ENCODE measurements at places on chromosomes 6 and 20.

GRCh38 chr6:122286512-122286911 lies 112.9 kb upstream of the HSF2 start:
- DNase-seq: no peak

- DNase-seq: no peak
Measured at GRCh38 chr20:15818651-15819071, 754.6 kb downstream of the KIF16B start.

- no peak for DNase-seq
Measured at GRCh38 chr6:62466607-62467006, 180.6 kb upstream of the KHDRBS2 start.

GRCh38 chr6:21780679-21781078 lies 187.1 kb downstream of the SOX4 start:
- no peak for DNase-seq

GRCh38 chr6:31822036-31822821 lies 5.3 kb upstream of the HSPA1B start:
- DNase-seq: no peak

DNA sequence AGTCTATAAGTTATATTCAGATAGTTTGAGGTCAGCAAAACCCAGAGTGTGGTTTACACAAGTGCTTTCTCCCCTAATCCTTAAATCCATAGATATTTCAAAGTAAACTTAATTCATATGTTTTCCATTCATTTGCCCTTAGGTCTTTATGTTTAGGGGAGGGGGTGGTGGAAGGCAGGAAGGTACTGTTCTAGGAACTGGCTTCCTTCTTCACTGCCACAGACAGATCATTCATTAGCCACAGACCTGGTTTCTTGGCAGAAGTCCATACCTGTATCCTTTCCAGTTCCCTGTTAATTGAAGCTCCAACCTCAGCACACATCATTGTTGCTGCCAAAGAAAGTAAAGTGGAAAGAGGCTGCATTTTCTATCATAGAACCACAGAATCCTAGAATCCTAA lies 123.0 kb downstream of the AIG1 start:
- no peak for DNase-seq

DNA sequence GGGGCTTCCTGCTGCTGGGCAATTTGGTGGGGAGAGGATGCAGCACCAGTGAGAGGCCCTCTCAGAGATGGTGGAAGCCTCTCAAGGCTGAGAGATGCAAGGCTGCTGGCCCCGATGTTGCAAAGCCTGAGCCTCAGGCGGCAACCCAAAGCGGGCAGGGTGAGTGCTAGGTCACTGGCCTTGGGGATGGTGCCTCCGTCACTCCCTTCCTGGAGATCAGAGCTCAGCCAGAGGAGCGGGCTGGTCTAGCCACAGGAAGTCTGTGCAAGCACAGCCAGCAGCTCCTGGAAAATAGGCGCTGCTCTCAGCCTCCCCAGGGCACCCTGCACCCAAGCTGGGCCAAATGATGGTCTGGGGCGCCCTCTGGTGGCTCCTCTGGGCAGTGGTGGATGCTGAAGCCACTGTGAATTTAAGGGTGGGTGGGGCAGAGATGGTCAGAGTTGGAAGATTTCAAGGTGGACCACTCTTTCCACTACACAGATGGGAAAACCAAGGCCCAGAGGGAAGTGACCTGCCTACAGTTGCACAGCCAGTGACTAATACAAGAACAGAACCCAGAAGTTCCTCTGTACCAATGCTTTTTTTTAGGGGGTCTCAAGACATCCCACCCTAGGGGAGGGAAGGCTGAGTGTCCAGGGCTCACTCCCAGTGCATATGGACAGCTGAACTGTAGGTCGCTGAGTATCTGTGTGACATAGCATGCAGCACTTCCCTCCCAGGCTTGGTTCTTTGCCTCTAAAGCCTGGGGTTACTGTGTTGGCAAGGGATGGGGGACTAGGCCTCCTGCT lies 20.8 kb downstream of the C20orf203 start:
- DNase-seq: peak; percentile 18

- no peak for DNase-seq
Measured at GRCh38 chr6:130041594-130041993, 23.2 kb downstream of the L3MBTL3 start.

GRCh38 chr6:159013229-159013628 lies 13.2 kb upstream of the RSPH3 start:
- DNase-seq: no peak

- no peak for DNase-seq
Measured at GRCh38 chr6:162029873-162030576, 697.5 kb downstream of the PRKN start.

DNA sequence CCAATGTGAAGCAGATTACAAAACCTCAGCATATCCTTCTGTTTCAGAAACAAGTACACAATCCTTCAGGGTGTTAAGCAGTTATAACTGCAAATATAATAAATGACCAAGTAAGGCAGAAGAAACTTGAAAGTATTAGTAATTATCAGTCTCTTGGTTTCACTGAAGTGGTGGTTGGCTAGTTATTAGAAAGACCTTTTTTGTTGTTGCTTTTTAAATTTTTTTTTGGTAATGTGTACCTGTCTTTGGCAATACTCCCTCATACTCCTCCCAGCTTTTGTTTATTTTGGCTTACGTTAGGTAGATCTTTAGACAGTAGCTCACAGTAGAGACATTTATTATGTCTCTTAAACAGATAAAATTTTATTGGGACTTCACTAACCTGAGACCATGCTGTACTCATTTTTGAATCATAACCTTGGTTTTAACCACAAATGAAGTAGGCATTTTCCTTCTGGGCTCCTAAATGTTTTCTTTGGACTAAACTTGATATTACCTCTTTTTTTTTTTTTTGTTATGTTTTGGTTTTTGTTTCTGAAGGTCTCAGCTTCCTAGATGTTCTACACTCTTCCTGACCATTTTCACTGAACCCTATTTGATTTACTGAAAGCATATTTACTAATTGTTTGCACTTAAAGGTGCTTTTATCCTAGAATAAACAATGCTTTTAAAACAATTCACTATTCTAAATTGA lies 6.4 kb downstream of the CD2AP start:
- DNase-seq: no peak

GRCh38 chr6:31113861-31114540 lies 599 bp upstream of the PSORS1C1 start:
- no peak for DNase-seq

DNA sequence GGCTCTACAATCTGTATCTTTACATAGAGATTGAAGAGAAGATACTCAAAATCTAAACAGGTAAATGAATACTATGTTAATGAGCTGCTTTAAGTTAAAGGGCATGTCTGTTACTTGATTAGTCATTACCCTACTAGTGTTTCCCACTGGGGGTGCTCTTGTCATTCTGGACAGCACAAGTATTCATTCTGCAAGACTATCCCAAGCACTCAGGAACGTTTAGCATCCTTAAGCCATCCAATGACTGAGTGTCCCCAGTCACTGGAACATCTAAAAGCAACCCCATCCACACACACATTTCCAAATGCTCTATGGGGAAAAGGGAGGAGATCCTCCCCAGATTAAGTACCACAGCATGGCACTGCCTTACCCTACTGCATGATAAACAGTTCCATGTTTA lies 25.7 kb downstream of the EZR start:
- DNase-seq: peak; percentile 53

- no peak for DNase-seq
Measured at GRCh38 chr6:134920422-134920821, 29.5 kb downstream of the ALDH8A1 start.

GRCh38 chr6:49648036-49648435 lies 11.4 kb upstream of the RHAG start:
- DNase-seq: no peak

GRCh38 chr6:43927532-43928210 lies 157.7 kb downstream of the VEGFA start:
- no peak for DNase-seq

DNA sequence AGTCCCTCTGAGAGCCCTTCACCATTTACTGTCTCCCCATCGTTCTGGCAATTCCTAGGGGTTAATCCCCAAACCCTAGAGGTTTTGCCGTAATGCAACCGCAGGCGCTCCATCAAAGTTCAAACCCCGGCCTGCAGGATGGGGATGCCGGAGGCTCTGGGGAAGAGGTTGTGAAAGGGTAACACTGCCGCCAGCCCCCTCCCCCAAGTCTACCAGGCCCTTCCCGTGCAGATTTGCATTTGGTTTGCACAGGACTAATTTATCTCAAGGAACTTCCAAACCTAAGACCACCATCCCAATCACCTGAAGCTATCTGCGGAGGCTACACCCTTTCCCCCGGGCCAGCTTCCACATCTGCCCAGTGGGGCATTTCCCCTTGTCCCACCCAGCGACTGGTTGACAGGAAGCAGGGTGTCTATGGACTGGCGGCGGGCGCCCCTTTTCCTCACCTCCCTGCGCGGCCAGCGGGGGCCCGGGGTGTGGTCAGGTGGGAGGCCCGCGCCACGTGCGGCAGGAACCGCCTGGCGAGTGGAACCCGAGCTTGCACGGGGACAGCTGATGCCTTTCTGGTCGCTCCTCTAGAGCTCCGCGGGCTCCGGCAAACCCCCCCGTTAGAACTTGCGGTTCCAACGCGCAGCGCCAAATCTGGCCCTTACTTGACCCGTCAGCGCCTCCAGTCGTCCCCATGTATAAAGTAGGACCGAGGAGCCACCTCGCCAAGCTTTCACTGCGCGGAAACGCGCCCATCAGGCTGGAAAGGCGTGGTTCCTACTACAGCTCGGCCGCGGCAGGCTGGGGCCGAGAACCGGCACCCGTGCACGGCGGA lies 9.4 kb upstream of the SLC4A11 start:
- DNase-seq: no peak

DNA sequence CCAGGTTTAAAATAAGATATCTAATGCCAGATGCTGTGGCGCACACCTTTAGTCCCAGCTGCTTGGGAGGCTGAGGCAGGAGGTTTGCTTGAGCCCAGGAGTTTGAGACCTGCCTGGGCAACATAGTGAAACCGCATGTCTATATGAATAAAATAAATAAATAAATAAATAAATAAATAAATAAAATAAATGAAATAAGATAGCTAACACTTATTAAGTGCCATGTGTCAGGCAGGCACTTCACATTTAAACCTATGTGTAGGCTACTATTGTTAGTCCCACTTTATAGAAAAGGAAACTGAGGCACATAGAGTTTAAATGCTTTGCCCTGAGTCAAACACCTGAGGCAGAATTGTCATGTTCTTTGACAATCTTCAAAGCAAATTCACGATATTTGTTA lies 32.9 kb upstream of the RREB1 start:
- no peak for DNase-seq

GRCh38 chr20:53652859-53653517 lies 59.3 kb upstream of the ZNF217 start:
- DNase-seq: no peak

- DNase-seq: no peak
Measured at GRCh38 chr20:23142162-23143050, 56.3 kb upstream of the CD93 start.

DNA sequence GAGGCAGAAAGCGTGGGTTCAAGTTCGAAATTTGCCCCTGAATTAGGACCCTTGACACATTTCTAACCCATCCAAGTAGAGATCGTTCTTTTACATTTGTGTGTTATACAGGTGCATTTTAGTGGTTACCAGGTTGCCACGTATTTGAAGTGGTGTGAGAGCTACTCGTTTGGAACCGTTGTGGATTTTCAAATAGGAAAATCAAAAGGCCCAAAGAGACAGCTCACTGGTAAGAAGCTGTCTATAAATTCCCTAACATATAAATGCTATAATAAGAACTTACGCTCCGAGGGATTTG lies 1.6 kb upstream of the REV3L start:
- DNase-seq: no peak

DNA sequence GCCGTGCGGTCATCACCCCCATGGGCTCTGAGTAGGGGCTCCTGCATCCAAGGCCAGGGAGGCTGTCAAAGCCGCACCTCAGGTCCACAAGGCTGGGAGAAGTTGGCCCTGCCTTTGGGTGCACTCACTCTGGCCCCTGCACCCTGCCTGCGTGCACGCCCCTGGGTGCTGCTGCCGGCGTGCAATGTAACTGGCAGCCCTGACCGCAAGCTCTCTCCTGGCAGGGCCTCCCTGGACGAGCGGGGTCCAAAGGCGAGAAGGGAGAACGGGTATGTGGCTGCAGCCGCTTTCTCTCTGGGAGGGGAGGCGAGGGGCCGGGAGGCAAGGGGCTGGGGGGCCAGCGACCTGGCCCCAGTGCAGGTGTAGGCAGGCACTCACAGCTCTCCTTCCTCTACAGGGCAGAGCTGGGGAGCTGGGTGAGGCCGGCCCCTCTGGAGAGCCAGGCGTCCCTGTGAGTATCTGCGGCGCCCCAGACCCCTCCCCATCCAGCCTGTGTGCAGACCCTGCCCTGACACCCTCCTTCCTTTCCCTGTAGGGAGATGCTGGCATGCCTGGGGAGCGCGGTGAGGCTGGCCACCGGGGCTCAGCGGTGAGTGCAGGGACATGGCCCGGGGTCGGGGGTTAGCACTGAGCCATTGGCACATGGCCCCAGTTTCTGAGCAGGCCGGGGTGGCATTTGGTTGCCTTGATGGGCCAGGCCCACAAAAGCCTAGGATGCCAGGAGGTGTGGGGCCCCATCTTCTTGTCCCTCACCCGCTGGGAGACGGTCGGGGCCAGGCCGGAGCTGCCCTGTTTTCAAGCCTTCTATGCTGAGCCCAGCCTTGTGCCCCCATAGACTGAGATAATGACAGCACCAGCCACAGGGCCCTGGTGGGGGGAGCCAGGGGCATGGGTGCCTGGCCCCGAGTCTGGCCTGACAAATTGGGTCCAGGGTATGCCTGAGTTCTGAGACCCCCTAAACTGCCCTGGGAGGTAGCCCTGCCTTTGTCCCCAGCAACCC lies 12.7 kb downstream of the COL9A3 start:
- DNase-seq: no peak

Measured in DMS 273 treated with DMSO at 0.1 percent for 48 hours (cell line).